ENCODE measurements at places on chromosomes 11 and 22.

GRCh38 chr11:46778416-46778815 is 59.4 kb downstream of the F2 start:
- no peak for DNase-seq

DNA sequence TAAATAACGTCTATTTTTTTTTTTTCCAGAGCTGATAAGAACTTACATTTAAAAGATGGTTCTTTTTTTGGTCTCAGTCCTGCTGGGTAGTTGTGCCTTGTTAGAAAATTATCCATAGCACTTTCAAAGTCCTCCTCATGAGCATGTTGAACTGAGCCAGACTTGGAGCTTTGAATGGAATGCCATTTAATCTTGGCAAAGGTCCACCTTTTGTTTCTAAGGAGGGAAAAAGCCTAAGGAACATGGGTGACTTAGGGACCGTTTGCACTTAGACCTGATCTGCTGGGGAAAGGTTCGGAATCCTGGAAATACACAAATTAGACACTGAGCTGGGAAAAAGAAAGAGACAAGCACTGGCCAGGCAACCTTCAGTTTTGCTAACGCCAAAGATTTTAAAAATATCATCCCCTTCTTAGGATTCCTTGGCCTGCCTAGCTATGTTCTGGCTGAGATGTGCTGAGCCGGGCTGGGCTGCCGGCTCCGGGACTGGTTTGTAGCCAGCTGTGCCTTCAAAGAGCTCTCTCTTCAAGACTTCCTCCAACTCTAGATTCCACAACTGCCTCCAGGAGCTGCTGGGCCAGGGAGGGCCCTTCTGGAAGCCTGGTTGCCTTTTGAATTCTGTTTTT is 67.4 kb downstream of the ENDOD1 start:
- DNase-seq, result no peak

- no peak for DNase-seq
Measured at GRCh38 chr11:3958281-3958680, 102.8 kb downstream of the STIM1 start.

DNA sequence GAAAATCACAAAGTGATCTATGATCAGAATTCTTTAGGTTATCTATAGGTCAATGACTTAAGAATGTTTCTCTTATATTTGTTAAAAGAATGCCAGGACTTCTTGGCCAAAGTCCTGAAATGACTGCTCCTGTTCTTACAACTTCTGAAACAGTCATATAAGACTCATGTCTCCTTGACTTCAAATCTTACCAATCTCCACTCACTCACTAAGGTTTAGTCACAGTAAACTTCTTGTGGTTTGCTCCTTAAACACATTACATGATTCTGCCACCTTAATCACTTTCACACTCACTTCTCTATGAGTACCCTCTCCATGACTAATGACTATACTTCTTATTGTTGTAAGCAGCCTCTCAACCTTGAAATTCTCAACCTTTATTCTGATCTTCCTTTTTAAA is 648.7 kb upstream of the CCDC179 start:
- no peak for DNase-seq

DNA sequence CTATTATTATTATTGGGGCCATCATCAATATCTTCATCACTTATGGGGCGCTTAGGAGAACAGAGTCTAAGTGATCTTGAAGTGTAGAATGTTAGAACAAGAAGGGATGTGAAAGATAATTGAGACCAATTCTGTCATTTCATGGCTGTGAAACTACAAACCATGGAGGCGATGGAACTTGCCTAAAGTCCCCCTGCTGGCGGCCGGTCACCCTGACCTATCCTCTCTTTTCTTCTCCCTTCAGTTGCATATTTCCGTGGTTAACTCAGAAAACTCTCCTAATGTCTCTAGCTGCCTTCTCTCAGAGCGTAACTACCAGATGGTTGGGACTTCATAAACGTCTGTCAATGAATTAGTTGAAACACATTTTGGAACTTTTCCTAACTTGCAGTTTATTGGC is 6.6 kb upstream of the OR4B1 start:
- no peak for DNase-seq

- no peak for DNase-seq
Measured at GRCh38 chr22:30878516-30879414, 89.8 kb downstream of the MORC2 start.

DNA sequence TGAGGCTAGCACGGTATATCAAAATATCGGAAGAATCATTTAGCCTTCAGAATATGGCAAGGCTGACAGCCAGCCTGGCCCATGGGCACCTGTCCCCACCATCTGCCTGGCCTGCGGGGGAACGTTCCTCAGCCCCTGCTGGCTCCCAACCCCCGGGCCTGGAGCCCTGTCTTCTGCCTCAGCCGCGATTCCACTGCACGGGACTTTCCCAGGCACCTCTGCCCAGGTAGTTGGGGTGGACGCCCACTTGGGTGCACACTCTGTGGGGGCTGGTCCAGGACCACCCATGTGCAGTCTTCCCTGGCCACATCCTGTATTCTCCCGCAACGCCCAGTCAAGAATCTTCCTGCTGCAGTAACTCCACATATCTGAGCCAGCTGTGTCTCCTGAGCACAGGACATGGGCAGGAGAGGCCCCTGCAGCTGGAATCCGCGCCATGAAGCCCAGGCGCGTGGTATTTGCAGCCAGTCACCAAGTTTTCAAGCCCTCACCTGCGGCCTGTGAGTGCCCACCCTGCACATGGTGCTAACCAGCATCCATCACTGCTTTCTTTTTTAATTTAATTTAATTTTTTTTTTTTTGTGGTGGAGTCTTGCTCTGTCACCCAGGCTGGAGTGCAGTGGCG is 77.9 kb downstream of the KCNQ1 start:
- peak; percentile 5 for DNase-seq

DNA sequence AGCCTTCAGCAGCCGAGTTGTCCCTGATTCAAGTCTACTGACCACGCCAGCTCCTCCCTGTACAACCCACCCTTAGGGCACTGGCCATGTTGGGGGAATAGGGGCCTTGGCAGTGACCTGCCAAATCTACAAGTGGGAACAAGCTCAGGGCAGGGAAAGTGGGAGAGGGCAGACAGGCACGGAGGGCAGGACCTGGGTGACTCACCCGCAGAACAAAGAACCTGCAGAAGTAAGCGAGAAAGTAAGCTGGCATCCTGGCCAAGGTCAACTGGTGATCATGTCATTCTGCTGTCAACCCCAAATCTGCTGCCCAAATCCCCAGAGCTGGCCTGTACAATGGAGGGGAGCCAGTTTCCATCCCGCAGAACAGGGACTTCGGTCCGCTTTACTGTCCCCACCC is 7.9 kb upstream of the SCGB1A1 start:
- no peak for DNase-seq

DNA sequence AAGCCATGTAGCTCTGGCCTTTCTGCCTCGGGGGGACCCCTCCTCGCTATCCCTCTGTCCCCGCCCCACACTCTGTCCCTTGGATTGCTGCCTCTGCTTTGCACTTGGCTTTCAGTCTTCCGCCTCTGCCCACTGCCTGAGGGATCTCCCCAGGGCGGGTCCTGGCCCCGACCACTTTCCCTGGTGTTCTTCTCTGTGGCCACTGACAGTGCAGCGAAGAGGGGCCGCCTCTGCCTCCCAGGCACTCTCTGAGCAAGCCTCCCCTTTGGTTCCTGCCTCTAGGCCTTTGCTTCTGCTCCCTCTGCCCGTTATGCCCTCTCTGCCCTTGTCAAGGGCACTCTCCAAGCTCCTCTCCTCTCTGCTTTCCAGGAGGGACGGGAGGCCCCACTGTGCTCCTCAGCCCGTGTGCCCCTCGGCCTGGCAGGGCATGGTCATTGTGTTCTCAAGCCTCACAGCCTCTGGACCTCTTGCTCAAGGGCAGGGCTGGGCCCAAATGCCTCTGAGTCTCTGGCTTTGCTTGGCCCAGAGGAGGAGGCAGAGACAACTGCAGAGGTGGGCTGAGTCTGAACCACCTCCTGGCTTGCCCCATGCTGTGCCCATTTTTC is 5.5 kb upstream of the MPPED1 start:
- DNase-seq, result no peak

- no peak for DNase-seq
Measured at GRCh38 chr11:107282195-107282594, 175.4 kb downstream of the CWF19L2 start.

- DNase-seq, result no peak
Measured at GRCh38 chr11:76512851-76513653, 68.2 kb downstream of the EMSY start.
